HT1080 (cell line): ENCODE measurements at places on chromosomes 11 and 22. TPM values are rescaled to one million over a fixed set of nuclear protein-coding genes. Genes with fewer than 3 reads are reported as not detected.

The AASDHPPT gene
- total RNA-seq = 83.9 and 87.4 TPM in 2 replicates

The SCGB1D2 gene
- total RNA-seq = not detected in 2 replicates

The WT1 gene
- 4.4 and 9.6 TPM in 2 replicates for total RNA-seq

The CABP2 gene
- not detected in 2 replicates for total RNA-seq

The IPO7 gene
- total RNA-seq = 95.4 and 176 TPM in 2 replicates

The LDLRAD3 gene
- total RNA-seq = 9.4 and 14.5 TPM in 2 replicates

The SLC5A12 gene
- total RNA-seq = not detected in 2 replicates

The OR2AG2 gene
- not detected in 2 replicates for total RNA-seq
